PC-3 (cell line): ENCODE measurements at places on chromosomes 5 and 9. TPM values are rescaled to one million over a fixed set of nuclear protein-coding genes. Genes with fewer than 3 reads are reported as not detected.
A peak's percentile ranks its signal among the peaks of the same experiment; 100 is the strongest.

DNA sequence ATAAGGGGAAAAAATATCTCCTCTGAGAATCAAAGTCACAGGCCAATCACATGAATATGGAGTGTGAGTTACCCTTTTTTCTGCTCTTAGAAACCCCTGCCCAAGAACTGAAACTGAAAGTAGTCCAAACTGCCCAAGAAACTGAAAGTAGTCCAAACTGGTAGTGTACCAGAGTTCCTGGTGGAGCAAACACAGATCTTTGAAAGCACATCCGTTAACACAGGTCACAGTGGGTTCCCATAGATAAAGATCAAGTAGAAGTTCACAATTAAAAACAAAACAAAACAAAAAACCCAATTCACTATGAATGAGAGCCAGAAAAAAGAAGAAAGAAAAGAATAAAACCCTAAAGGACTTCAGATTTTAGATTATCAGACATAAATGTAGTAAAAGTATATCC lies 332.4 kb upstream of the EFNA5 start:
- no peak for DNase-seq

Gene PCDHB5
- total RNA-seq = 0.12 and 0.69 TPM in 2 replicates

Gene PCDHB6
- total RNA-seq = not detected in 2 replicates

Gene CDKN2A
- total RNA-seq = 273 and 293 TPM in 2 replicates

DNA sequence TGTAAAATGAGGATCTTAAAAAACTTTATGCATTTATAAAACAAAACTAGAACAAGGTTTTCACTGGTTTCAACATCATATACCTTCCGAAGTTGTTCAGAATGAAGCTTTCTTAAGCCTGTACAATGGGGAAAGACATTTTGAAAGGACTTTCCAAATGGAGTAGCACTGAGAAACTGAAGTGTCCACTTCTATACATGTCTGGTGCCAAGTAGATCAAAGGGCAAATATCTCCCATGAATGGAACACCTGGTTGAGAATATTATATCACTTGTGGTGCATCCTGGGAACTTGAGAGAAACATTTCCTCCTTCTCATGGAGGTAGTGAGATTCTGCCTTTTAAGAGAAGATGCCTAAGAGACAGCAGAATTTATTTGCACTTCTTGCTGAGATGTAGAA lies 182.1 kb upstream of the ACTBL2 start:
- no peak for DNase-seq

- DNase-seq = peak; percentile 21
Measured at GRCh38 chr5:111384220-111384619, 128.1 kb downstream of the STARD4 start.

Gene SHISAL2B
- total RNA-seq = 0.62 TPM in 1 of 2 replicates, not detected in the other

Gene CACNA1B
- total RNA-seq = not detected in 2 replicates

Gene FGFR4
- 24.6 and 34.9 TPM in 2 replicates for total RNA-seq

DNA sequence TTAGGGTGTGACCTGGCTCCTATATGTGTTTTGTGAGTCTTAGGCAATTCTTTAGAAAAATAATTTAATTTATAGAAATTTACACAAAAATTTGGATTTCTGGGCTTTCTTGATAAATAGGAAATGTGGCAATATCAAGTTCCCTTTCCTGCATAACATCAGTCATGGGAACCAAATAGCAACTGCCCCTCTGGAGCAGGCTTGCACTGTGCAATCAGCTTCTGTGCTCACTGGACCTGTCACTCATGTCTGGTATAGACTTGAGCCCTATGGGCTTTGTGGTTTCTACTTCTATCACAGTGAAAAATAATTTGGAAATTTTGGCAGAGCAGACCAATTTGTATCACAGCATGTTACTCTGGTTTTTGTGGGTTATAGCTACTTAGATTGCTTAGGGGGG lies 131.7 kb downstream of the ADGRV1 start:
- no peak for DNase-seq

Gene CARD9
- 0.52 and 1.1 TPM in 2 replicates for total RNA-seq

- no peak for DNase-seq
Measured at GRCh38 chr5:67732471-67732870, 483.1 kb upstream of the PIK3R1 start.

DNA sequence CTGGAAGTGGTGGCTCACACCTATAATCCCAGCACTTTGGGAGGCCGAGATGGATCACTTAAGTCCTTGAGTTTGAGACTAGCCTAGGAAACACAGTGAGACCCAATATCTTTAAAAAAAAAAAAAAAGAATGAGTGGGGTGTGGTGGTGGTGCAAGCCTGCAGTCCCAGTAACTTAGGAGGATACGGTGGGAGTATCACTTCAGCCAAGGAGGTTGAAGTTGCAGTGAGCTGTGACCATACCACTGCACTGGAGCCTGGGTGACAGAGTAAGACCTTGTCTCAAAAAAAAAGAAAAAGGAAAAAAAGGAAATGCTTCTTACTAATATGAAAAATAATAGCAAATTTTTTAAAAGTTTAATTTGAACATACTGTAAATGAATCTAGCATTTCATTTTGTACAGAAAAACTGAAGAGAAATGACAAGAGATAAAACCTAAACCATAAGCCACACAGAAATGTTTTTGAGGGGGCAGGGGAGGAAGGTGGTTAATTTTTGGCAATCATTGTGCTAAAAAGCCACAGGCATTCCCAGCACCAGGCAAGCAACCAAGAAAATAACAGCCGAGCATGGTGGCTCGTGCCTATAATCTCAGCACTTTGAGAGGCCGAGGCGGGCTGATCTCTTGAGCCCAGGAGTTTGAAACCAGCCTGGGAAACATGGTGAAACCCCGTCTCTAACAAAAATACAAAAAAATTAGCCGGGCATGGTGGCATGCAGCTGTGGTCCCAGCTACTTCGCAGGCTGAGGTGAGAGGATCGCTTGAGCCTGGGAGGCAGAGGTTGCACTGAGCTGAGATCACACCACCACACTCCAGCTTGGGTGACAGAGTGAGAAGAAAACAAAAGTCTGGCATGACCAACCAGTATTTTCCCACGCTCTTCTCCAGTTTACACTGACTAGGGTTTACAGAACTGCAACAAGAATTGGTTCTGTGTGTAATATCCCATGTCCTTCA lies 114.5 kb upstream of the NR5A1 start:
- no peak for DNase-seq

GRCh38 chr9:134189470-134190231 lies 25.3 kb upstream of the RNU6ATAC start:
- DNase-seq = no peak

Gene RABGAP1
- 12.7 and 16.5 TPM in 2 replicates for total RNA-seq

DNA sequence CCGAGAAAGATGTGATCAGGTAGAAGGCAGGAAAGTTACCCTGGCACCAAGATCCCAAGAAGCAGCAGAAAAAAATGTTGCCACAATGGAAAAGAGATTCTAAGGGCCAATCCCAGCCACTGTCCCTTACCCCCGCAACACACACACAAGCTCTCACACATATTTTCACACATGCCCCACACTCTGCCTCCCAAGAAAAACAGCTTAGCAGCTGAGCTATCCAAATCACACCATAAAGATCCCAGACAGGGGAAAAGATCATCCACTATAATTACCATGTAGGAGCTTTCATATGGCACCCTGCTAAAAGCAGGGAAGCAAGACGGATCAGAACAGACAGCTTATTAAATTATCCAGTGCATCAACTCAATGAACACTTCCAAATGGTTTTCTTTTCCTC lies 143.4 kb downstream of the FAM114A2 start:
- no peak for DNase-seq

- no peak for DNase-seq
Measured at GRCh38 chr5:43298443-43298842, 14.8 kb downstream of the HMGCS1 start.

Gene SOHLH1
- total RNA-seq = not detected in 2 replicates

DNA sequence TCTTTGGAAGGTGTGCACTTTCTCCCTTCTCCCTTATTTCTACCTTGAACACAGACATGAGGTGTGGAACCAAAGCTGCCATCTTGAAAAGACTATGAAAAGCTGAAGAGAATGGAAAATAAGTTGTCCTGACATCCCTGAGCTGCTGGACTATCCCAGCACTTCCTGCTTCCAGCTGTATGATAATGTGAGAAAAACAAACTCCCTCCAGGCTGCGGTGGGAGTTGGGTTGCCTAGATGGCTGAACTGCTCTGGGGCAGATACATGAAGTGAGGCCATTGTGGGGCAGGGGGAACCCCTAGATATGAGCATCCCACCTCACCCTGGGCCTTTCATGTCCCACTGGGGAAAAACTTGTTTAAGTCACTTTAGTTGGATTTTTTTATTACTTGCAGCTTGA lies 82.4 kb downstream of the BOD1 start:
- no peak for DNase-seq

GRCh38 chr5:44891116-44891515 lies 82.4 kb downstream of the MRPS30 start:
- DNase-seq = no peak

- DNase-seq = peak; percentile 72
Measured at GRCh38 chr5:71830681-71831539, 111.8 kb downstream of the CARTPT start.

- DNase-seq = no peak
Measured at GRCh38 chr9:72996684-72997314, 43.9 kb upstream of the ALDH1A1 start.

DNA sequence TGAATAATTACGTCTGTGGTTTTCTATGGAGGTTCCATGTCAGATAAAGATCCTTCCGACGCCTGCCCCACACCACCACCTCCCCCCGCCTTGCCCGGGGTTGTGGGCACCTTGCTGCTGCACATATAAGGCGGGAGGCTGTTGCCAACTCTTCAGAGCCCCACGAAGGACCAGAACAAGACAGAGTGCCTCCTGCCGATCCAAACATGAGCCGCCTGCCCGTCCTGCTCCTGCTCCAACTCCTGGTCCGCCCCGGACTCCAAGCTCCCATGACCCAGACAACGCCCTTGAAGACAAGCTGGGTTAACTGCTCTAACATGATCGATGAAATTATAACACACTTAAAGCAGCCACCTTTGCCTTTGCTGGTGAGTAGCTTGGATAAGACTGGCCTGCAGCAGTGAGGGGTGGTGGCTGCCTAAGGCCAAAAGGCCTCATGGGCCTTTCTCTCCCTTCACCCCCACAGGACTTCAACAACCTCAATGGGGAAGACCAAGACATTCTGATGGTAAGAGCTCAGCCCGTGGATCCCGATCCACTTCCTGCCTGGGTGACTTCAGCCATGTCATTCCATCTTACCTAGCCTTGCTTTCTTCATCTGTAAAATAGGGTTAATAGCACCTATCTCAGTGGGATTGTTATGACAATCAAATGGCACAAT lies at the start of gene IL3:
IL3 (plus strand) TSS at position 155 of the 661 bp plus-strand sequence; CDS start at position 207, 52 bp downstream.
- no peak for DNase-seq

Gene IFNE
- 0.33 and 1.6 TPM in 2 replicates for total RNA-seq

DNA sequence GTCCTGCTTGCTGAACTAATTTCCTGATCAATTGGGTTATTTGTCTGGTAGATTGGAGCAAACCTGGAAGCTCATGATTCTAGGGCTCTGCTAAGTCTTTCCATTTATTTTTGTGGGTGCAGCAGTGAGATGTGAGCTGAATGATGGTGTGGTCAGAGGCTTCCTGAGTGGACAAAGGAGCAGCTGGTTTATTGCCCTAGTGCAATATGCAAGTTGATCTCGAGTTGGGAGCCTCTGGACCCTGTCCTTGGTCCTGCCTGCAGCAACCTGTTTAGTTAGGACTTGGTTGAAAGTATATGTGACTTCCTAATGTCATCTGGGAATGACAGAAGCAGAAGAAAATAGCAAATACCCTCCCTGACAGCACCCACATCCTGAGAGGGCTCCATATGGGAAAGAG lies 4.2 kb upstream of the UNC5A start:
- DNase-seq = peak; percentile 41

GRCh38 chr9:27545471-27545870 lies 15.9 kb upstream of the MOB3B start:
- no peak for DNase-seq

Gene COL23A1
- not detected in 2 replicates for total RNA-seq

DNA sequence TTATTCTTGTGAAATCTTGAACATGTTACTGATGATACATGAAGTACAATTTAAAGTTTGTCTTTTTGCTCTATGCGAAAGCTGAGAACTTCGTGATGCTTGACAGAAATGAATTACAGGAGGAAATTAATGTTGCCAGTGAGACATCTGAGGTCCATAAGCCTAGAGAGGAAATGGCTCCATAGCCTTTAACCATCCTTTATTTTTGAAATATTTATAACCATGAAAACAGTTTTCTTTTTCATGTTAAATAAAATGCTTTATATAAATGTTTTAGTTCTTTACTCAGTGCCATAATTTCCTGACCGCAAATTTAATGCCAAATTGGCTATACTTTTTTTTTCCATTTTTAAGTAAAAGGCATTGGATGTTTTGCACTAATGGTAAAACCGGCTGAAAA lies 29.1 kb downstream of the F2RL2 start:
- DNase-seq = no peak

Gene OR1Q1
- total RNA-seq = not detected in 2 replicates

Gene CWC27
- 12.6 and 14.7 TPM in 2 replicates for total RNA-seq

Gene SHOC1
- total RNA-seq = 0.18 TPM in 1 of 2 replicates, not detected in the other

- no peak for DNase-seq
Measured at GRCh38 chr5:7246287-7246686, 149.7 kb upstream of the ADCY2 start.

DNA sequence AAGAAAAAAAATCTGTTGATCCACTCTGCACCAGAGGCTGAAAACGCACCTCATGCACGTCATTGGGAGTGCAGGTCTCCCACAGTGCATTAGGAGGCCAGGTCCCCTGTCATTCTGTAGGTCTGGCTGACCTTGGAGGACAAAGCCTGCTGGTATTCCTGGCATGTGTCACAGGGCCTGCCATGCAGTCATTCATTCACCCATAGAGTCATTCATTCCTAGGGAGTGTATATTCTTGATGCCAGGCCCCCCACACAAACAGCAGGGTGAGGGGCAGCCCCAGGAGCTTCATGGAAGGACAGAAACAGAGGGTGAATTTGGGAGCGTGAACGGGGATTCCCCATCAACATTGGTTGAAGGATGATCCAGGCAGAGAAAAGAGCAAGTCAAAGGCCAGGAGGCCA lies 2.2 kb downstream of the GBGT1 start:
- DNase-seq = no peak

Gene IFNK
- not detected in 2 replicates for total RNA-seq

Gene PCDHGB5
- 9.0 and 10.3 TPM in 2 replicates for total RNA-seq
